ENCODE measurements at places on chromosomes 13 and 19.

DNA sequence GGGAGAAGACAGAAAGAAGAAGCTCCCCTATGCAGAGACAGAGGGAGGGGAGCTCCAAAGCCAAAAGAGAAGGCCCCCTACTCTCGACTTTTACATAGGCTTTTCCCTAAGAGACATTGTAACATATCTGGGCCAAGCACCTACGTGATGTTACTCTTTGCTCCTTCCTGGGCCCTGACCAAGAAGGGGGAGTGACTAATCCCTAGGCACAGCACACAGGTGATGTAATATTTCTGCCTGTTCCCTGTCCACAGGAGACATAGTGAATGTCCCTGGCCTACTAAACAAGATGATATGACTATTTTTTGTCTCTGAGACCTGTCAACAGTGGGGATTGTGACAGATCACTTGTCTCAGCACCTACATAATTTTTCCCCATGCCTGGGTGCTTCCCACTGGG, 15.9 kb upstream of the ZNF254 start:
- H3K36me3 ChIP-seq: no peaks in the 10 kb centered on the region
- H3K27me3 ChIP-seq: no peaks in the 10 kb centered on the region
- no peak for DNase-seq
- no peaks in the 10 kb centered on the region for H3K4me1 ChIP-seq
- no peak overlapping the region for H3K4me3 ChIP-seq
- H3K27ac ChIP-seq: no peak overlapping the region

- no peak for DNase-seq
- no peak overlapping the region for H3K4me3 ChIP-seq
- H3K36me3 ChIP-seq: no peaks in the 10 kb centered on the region
- H3K27ac ChIP-seq: no peak overlapping the region
- H3K27me3 ChIP-seq: no peaks in the 10 kb centered on the region
Observed at GRCh38 chr13:106915146-106915545, 347.2 kb upstream of the ARGLU1 start.

DNA sequence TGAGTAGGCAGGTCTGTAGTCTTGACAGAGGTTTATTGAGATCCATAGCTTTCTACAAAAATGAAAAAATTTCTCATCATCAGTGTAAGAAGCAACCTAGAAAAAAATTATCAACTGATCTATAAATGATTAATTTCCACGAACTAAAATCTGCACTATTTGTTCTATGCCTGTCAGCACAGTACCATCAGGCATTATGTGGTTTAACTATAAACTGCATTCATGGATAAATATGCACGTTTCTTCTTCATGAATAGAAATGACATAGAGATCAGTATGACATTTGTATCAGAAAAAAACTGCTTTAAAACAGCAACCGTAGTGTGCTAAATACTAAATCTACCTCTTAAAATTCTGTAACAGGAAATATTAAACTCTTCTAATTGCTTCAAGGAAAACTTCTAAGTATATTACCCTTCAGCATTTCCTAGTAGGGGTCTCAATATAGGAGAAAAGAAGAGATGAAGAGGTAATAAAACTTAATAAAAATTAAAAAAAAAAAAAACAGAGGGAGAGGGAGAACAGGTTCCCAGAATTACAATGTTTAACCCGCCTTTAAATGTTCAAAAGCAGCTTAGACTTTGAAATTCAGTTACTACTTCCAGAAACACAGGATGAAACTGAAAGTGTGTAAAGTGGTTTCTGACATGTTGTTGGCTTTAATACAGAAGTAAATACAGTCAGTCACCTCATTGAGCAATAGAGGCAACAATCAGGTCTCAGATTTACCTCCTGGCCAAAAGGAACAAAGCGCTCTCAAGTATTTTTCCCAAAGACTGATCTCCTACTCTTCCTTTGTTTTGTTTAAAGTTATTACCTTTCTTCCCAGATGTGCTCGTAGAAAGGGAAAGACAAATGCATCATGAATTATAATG, 144.4 kb downstream of the DIAPH3 start:
- no peak overlapping the region for H3K4me3 ChIP-seq
- no peak overlapping the region for H3K27ac ChIP-seq
- no peaks in the 10 kb centered on the region for H3K27me3 ChIP-seq
- H3K4me1 ChIP-seq: no peaks in the 10 kb centered on the region
- H3K36me3 ChIP-seq: no peaks in the 10 kb centered on the region

DNA sequence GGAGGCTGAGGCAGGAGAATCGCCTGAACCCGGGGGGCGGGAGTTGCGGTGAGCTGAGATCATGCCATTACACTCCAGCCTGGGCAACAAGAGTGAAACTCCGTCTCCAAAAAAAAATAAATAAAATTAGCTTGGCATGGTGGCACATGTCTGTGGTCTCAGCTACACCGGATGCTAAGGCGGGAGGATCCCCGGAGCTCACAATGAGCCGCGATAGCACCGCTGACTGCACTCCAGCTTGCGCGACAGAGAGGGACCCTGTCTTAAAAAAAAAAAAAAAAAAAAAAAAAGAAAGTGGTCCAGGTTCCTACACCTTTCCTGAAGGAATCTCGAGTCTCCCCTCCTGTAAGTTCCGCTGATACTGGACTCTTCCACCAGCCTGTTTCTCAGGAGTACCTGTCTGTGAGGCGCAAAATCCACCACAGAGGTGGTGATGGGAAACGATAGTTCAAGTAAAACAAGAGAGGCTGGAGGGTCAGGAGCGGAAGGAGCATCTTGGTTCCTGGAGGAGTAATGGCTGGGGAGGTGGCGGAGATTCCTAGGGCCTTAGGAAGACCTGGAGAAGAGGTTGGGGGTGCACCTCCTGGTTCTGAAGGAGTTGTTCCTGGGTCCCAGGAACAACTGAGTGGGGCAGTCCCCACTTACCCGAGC, 471 bp downstream of the FUT1 start:
- H3K27ac ChIP-seq: no peak overlapping the region
- H3K36me3 ChIP-seq: no peaks in the 10 kb centered on the region
- peak overlapping the region; percentile 57 for H3K4me3 ChIP-seq

GRCh38 chr19:42366673-42367072, 23.4 kb downstream of the CNFN start:
- H3K27ac ChIP-seq: no peak overlapping the region
- no peak for DNase-seq
- H3K4me1 ChIP-seq: no peaks in the 10 kb centered on the region
- no peak overlapping the region for H3K4me3 ChIP-seq

DNA sequence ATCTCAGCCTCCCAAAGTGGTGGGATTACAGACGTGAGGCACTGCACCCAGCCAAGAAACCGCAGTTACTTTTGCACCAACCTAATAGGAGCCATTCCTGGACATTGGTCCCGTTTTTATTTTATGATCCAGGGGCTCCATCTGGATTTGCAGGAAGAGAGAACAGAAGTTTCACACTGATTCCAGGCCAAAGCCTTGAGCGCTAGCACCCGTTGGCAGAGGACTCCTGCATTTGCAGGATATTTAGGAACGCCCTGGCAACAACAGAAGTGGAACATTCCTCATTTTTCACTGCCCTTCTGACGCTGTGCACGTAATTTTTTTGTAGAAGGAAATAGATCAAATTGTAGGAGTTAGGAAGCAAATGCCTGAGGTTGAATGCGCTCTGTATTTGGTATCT, 11.7 kb upstream of the SULT2A1 start:
- H3K4me1 ChIP-seq: no peaks in the 10 kb centered on the region
- H3K36me3 ChIP-seq: no peaks in the 10 kb centered on the region
- H3K27ac ChIP-seq: no peak overlapping the region

DNA sequence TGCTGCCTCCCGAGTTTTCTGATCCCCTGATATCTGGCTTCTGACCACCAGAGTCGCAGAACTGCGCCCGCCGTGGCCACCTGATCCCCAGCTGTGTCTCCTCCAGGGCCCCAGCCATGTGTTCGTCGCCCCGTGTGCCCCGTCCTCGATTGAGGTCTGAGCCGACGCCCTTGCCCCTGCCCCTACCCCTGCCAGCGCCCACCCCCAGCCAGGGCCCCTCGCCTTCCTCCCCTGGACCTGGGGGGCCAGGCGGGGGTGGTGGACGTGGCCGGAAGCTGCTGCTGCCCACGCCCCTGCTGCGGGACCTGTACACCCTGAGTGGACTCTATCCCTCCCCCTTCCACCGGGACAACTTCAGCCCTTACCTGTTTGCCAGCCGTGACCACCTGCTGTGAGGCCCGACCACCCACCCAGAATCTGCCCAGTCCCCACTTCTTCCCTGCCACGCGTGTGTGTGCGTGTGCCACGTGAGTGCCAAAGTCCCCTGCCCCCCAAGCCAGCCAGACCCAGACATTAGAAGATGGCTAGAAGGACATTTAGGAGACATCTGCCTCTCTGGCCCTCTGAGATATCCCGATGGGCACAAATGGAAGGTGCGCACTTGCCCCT, 9.2 kb downstream of the PLPPR2 start:
- peaks cover 2% of the 10 kb centered on the region for H3K27me3 ChIP-seq
- H3K4me3 ChIP-seq: no peak overlapping the region
- H3K4me1 ChIP-seq: no peaks in the 10 kb centered on the region
- H3K36me3 ChIP-seq: no peaks in the 10 kb centered on the region
- no peak for DNase-seq

- H3K27me3 ChIP-seq: no peaks in the 10 kb centered on the region
- H3K36me3 ChIP-seq: no peaks in the 10 kb centered on the region
- no peak overlapping the region for H3K27ac ChIP-seq
- no peak for DNase-seq
Observed at GRCh38 chr13:26787961-26788360, 27.4 kb upstream of the GPR12 start.

All from MM.1S (cell line).